Fibroblast of skin of right biceps (primary cell): ENCODE measurements at places on chromosomes 7 and 10.

DNA sequence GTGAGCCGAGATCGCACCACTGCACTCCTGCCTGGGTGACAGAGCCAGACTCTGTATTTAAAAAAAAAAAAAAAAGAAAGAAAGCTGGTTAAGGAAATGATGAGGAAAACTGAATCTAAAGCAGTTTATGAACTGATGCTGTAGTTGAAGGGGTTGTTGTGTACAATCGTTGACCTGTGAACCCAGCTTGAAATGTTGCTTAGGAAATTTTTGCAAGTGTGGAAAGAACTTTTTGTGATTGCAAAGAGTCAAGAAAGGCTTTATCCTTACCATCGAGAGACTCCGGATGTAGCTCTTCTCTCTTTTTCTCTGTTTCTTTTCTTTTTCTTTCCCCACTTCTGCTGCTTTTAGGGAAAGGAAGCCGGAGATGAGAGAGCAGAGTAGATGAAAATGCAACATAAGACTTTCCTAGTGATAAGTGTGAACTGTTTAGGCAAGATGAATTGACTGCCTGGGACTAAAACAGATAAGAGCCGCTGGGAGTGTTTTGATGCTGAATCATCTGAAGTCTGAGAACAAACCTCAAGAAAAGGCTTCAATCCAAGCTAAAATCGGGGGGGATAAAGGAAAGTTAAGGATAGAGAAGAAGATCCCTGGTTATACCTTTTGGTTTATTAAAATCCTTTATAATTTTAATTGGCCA lies 69.0 kb downstream of the TAF3 start:
- peak; percentile 57 for DNase-seq

DNA sequence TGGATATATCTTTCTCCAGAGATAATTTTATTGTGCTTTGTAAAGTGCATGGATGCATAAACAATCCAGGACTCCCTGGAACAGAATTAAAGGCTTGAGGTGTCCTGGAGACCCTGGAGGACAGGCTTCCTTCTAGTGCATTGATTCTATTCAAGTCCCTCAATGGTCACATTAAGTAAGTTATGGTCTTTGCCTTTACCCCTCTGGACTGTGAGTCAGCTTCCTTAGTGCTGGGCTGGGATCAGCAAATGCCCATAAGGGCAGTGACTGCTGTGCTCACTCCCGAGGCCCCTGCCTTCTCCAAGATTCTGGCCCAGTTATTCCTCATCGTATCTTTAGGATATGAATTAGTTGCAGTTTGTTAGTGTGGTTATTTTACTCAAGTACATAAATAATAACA lies 178.7 kb upstream of the PRSS58 start:
- DNase-seq: no peak

DNA sequence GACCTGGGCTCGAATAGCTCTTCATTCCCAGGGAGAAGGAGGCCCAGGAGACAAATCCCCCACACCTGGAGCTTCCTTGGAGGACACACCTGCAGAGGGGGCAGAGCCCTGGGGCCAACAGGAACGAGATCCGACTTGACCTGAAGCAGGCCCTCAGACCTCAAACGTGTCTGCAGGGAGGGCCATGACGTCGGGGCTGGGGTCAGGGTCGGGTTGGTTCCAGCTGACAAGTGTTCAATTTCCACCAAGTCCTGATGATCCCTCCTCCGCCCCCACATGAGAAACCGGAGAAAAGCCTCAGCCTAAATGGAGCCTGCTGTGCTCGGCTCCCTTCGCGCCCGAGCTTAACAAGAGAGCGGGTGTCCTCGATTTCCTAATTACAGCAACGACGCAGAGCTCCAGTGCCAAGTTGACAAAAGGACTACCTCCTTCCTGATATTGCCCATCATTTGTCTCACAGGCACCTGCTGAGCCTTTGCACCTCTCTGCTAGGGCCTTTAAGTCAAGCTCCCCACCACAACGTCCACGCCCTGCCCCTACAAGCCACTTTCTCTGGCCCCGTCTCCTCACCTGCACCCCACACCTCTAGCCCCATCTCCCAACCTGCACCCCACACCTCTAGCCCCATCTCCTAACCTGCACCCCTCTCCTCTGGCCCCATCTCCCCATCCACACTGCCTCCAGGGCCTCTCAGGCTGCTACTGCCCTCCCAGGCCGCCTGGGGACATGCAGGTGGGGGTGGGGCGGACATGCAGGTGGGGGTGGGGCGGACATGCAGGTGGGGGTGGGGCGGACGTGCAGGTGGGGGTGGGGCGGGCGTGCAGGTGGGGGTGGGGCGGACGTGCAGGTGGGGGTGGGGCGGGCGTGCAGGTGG lies 519.4 kb downstream of the GLRX3 start:
- no peak for DNase-seq

DNA sequence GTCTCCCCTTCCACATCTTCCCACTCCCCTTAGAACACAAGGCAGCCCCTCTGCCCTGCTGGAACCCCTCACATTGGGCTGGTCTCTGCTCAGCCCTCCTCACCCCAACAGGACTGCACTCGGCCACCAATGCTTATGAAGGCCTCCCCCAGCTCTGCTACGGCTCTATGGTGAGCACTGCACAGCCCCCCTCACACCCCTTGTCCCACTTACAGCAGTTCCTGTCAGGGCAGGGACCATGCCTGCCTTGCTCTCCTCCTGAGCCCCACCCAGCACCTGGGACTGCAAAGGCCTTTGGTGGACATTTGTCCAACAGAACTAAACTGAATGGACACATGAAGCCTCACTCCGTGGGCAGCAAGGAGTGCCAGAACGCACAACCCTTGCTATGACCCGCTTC lies 171.9 kb downstream of the GRID1 start:
- no peak for DNase-seq

- DNase-seq: peak; percentile 10
Observed at GRCh38 chr7:88169717-88170320, 50.0 kb downstream of the SRI start.

DNA sequence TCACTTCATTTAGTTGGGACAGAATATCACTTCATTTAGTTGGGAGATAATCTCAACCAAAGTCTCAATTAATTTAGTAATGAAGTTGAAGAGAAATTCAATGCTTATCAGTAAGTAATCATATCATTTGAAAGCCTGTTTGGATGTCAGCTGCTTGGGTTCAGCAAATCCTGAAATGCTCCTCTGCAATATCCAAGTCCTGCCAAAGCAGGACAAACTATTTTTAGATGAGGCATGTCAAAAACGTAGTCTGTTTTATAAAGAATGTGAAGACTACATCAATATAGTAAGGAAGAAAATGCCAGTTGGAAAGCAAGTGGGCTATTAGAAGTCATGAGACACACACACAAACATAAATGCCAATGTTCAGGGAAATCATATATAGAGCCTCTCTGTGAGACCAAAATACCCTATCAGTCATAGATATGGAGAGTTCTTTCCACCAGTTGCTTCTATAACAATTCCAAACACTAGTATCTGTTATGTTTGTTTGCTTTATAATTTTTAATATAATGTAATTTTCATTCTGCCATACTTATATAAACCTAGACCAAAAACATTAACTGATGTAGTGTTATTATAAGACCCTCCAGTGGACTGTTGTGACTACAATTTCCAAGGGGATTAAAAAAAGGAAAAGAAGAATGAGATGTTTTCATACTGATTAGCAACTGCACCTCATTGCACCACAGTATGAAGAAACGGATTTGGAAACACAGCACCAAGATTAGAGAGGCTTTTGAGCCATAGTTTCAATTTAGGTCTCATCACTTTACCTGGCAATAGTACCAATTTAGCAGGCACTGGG lies 160.7 kb downstream of the LRRTM3 start:
- no peak for DNase-seq

DNA sequence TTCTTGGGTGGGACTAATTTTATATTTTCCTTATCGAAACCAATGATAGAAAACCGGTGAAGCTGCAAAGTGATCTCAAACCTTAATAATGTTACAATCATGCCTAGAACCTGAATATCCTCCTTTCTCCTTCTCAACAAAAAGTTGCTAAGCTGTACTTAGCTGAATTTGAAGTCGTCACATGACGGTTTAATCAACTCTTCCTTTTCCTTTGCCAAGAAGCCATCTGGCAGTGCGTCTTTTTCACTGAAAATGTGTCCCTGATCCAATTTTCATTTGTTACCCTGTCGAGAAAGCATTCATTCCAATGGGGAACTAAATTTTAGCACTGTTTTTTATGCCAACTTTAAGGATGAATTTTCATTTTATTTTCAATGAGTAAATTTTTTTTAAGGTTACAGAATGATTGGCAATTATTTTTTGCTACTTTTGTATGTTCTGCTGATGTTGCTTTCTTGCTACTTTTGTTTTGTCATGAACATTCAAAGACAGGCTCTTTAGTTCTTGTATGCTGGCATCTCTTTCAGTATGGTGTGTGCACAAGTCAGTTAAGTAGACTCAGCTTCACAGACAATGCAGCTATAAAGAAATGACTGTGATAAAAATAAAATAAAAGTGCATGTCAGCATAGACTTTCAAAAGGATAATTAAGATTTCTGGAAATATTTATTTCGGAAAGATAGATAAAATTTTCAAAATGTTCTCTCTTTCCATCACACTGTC lies 980.0 kb downstream of the DNAJB9 start:
- DNase-seq: no peak

DNA sequence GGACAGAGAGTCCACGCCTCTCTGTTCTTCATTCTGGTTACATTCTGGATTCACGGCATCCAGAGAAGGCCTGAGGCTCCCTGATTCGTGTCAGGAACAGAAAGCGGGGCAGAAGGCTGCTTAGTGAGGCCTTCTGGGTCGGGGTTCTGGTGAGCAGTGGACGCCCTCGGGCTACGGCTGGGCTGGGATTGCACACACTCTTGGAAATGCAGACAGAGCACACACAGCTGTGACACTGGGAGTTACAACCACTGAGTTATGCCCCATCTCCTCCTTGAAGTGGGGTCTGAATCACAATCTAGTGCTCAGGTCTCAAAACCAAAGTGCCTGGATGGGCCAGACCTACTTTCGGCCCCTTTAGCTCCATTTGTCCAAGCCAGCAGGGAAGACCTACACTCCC lies 156.9 kb upstream of the GDF10 start:
- no peak for DNase-seq

GRCh38 chr10:113993489-113993991 lies 50.1 kb upstream of the ADRB1 start:
- no peak for DNase-seq

GRCh38 chr10:48638739-48639527 lies 34.1 kb upstream of the ARHGAP22 start:
- no peak for DNase-seq

- DNase-seq: no peak
Observed at GRCh38 chr10:86715156-86715795, 41.1 kb upstream of the BMPR1A start.

- no peak for DNase-seq
Observed at GRCh38 chr7:110569486-110570205, 521.3 kb upstream of the LRRN3 start.

- DNase-seq: no peak
Observed at GRCh38 chr10:12509794-12510100, 160.4 kb downstream of the CAMK1D start.

DNA sequence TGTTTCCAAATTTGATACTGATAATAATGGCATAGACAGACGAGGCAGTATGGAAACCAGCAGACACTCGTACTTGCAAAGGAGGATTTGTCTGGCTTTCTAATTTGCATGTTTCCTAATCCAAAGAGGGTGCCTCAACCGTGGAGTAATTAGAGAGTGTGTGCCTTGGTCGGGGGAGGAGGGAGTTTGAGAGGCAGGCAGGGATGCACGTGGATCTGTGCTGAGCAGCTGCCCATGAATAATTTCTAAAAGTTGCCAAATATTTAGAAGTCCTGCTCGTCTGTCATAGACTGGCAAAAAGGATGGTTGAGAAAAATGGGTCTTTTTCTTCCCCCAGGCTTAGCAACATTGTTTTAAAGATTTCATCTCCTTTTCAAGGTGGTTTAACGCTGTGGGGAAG lies 69.4 kb downstream of the PTPRE start:
- DNase-seq: no peak

DNA sequence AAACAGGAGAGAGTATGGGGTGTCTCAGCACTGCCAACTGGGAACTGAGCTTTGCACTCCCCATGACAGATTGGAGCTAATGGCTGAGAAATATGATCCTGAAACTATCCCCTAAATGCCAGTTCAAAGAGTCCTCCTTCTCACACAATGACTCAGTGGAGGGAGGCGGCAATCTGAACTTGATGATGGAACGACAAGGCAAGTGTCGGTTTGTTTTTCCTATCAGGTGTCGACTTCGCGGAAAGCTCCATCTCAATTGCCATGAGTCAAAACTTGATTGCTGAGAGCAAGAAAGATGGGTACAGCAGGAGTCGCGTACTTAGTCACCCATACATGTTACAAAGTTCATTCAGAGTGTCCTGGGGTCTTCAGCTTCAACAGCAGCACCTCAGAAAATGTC lies 52.5 kb downstream of the NPY start:
- DNase-seq: no peak

DNA sequence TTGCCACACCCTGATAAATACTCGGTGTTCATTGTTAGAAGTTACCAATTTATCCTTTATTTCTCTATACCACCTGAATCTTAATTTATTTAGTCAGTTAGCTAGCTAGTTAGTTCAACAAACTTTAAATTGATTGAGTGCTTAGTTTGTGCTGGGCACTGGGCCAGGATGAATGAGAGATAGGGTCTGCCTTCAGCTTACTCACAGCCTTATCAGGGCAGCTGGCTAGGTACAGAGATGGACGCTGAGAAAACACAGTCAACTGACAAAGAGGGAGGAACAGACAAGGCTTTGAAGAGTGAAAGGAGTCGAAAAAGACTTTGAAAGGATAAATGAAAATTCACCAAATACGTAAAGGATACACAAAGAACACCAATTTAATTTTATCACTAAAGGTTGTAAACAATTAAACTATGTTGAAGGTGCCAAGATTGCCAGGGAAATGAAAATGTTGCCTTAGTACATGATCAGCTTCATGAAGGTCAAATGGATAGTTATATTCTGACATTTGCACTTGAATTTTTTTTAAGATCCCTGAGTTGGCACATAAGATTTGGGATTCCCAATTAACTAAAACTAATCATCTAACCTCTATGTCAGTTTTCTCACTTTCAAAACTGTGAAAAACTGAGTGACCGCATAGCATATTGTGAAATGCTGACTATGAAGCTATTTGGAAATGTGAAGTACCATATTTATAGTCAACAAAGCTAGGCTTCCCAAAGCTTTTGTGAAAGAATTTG lies 2.1 kb downstream of the CAV2 start:
- no peak for DNase-seq

DNA sequence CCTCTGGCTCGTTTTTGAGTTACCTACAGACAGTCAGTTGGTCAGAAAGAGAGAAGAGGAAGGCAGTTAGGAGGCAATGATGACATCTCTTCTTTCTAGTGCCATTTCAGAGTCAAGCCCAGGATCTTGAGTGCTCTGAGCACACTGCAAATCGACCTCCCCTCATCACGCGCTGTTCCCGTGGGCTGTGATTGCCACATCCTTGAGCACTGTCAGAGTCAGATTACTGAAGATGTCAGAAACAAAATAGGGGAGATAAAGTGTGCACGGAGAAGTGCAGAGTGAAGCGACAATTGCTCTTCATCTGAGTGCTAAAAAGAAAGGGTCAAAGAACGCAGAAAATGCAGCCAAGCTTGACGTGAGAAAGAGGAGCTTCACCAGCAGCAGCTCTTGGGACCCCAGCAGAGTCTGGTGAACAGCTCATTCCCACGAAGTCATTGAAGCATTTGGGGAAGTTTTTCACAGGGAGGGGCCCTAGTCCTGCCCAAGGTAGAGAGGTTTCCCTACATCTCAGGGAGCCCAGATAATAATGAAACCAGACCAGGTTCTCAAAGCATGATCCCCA lies 661.7 kb upstream of the AUTS2 start:
- DNase-seq: no peak
